Thymus (tissue), 14 donors: ENCODE measurements at places on chromosomes 5 and 9.
A peak's percentile ranks its signal among the peaks of the same experiment; 100 is the strongest.

DNA sequence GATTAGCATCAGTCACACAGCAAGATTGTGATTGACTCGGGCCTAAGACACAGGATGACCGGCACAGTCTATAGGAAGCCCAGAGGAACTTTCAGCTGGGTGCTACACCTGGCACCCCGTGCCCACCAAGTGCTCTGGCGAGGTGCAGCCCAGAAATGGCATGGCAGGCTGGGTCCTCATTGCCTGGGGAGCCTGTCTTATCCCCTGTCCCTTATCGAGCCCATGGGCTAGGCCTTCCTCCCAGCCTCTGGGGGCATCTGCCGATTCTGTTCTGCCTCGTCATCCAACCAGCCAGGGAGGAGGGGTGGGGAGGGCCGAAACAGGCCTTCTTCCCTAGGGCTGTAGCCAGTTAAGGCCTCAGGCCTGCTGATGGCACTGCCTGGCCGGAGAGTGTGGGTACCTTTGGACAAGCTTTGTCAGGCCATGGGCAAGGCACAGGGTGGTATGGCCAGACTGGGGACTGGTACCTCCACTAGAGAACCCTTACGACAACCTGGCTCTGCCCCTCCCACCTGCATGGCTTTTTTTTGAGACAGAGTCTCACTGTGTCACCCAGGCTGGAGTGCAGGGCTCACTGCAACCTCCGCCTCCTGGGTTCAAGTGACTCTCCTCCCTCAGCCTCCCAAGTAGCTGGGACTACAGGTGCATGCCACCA, 1.6 kb downstream of the GRK6 start:
- DNase-seq, result no peak

- peak; percentile 21 for DNase-seq
Measured at GRCh38 chr5:128258372-128258771, 174.8 kb downstream of the SLC12A2 start.

DNA sequence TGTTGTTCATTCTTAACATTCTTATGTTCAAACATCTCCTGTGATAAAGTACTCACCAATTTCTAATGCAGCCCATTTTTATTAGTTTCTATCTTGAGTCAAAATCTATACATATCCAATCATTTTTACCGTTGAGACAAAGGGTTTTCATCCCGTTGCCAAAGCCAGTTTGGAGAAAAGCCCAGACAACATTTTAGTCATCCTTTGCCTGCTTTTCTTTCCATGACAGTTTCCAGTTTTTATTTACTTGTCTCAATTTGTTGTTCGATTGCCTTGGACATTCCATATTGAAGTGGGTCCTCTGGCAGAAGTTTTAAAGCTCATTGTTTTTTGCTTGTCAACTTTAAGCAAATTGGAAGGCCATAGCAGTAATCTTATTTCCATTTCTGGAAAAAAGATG, 123.9 kb downstream of the RAB3C start:
- DNase-seq, result no peak

DNA sequence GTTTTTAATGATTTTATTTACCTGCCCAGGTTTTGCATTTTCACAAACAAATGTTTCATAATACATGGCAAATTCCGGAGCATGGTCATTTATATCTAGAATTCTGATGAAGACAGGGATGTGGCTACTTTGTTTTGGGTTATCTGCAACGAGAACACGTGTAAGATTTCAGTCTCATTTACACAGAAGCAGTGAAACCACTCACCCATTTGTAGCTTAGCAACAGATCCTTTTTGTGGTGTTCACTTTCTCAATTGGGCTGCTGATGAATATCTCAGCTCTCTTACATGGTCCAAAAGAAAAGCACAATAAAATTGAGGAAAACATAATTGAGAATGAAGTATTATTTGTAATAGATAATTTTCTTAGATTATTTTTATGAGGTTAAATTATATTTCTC, 148.6 kb downstream of the CDH9 start:
- no peak for DNase-seq

- DNase-seq, result no peak
Measured at GRCh38 chr9:68747043-68747533, 42.0 kb downstream of the PIP5K1B start.

DNA sequence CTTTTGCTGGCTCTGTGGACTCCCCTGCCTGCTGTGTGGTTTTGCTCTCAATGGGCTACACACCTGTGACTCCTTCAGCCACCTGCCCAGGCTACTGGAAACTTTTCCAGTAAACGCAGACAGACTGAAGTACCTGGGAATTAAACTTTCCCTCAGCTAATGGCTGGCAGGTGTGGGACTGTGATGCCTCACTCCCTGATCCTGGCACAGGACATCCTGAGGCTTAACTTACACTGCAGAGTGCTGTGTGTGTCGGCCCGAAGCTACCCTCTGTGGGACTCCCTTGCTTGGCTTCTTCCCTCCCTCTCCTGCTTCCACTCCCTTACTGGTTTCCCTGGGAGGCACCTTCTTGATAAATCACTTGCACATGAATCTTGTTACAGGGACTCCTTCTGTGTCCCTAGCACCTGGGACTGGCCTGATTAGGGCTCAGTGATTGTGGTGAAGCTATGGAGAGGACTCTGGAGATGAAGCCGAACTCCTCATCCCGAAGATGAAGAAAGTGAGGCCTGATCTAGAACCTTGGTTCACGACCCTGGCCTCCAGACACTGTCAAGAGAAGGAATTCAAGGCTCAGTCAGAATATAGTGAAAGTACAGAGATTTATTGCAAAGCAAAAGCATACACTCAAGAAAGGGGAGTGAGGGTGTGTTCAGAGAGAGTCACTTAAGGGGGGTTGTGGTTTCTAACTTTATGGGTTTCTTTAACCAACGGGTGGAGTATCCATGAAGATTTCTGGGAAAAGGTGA, 113.4 kb upstream of the ALDH1B1 start:
- no peak for DNase-seq

GRCh38 chr9:95820074-95820473, 55.4 kb upstream of the ERCC6L2 start:
- no peak for DNase-seq

GRCh38 chr5:34611464-34612415, 44.4 kb upstream of the RAI14 start:
- no peak for DNase-seq

DNA sequence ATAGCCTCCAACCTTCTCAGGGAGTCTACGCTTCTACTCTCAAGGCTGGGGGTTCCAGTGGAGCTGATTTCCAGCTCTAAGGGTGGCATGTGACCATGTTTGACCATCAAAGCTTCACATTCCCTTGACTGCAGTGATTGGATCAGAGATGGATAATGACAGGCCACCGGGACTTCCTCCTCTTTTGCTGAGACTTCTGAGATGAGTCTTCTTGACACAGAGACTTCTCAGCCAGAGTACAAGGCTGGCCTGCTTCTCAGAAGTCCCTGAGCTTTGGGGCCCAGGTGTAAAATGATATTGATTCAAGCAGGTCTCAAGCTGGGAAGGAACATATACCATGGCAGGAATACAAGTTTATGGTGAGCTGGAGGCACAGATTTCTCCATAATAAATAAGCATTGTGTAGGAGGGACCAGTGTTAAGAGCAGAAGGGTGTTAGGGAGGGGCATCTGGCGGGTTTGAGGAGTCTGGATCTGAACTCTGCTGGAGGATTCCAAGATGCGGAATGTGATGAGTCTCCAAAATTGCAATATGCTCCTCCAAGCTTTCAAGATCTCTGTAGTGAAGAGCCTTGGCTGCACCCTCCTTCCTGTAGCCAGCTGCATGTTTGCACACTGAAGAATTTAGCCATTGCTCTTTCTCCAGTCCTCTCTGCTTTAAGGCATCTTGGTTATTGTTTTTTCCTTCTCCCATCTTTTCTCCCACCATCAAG, 41.7 kb upstream of the HSD17B4 start:
- DNase-seq, result no peak

GRCh38 chr5:128279345-128279744, 195.8 kb downstream of the SLC12A2 start:
- no peak for DNase-seq

GRCh38 chr5:7094626-7095025, 301.3 kb upstream of the ADCY2 start:
- peak; percentile 5 for DNase-seq

- no peak for DNase-seq
Measured at GRCh38 chr9:69168709-69169217, 5.3 kb upstream of the TJP2 start.

- DNase-seq, result no peak
Measured at GRCh38 chr5:143496943-143497342, 93.5 kb upstream of the NR3C1 start.

DNA sequence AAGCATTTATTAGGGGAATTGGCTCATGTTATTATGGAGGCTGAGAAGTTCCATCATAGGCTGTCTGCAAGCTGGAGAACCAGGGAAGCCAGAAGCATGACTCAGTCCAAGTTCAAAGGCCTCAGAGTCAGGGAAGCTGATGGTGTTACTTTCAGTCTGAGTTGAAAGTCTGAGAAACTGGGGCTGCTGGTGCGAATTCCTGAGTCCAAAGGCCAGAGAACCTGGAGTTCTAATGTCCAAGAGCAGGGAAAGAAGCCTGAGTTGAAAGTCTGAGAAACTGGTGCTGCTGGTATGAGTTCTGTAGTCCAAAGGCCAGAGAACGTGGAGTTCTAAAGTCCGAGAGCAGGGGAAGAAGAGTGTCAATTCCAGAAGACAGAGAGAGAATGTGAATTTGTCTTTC, 641.1 kb downstream of the ISL1 start:
- DNase-seq, result no peak

GRCh38 chr9:119838210-119838609, 469.0 kb upstream of the BRINP1 start:
- DNase-seq, result no peak

- DNase-seq, result no peak
Measured at GRCh38 chr5:52605317-52606313, 182.1 kb upstream of the ITGA1 start.

GRCh38 chr5:113161806-113162205, 185.2 kb downstream of the DCP2 start:
- DNase-seq, result no peak

DNA sequence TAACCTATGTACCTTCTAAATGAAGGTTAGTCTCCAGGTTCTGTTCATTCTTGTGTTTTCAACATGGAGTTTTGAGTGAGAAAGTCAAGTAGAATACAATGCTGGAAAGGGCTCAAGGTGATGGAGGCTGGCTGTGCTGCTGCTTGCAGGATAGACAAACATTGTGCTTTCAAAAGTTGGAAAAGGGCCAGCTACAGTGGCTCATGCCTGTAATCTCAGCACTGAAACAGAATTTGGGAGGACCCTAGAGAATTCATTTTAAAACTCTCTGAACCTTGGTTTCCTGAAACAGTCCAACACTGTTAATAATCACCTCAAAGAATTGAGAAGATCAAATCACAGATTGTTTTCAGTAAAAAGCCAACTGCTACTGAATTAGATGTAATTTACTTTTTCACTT, 15.4 kb upstream of the IARS1 start:
- DNase-seq, result no peak

DNA sequence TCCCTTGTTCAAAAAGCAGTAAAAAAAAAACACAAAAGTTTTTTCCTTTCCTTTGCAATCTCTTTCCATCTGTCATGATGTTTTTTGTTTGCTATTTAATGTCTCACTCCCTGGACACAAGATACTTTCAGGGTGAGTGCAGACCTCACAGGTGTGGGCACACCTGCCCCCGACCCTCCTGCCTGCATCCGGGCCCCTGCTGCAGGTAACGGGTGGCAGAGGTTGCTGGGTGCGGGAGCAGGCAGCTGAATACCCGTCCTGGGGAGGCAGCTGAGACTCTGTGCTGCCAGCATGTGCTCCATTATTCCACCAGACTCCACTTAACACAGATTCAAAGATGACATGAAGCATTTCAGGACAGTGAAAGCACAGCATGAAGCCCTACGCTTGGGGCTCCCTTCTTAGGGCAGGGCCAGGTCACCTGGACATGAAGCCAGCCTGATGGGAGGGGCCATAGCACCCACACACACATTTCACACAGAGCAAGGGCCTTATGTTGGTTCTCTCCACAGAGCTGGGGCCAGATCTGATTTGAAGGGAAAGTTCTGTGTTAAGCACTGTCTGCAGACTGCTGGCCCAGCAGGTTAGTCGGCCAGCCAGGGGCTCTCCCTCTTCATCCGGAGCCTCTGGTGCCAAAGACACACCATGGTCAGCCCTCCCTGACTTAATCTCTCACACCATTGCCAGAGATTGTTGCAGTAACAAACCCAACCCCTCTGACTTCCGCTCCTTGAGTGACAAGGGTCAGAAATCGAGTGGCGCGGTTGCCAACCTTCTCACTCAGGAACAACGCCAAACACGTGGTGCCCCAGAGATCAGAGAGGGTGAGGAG, 13.0 kb downstream of the NEK6 start:
- no peak for DNase-seq

GRCh38 chr5:61731267-61731945, 399.3 kb downstream of the ZSWIM6 start:
- DNase-seq, result no peak

GRCh38 chr9:89999176-89999533, 394.3 kb downstream of the GADD45G start:
- no peak for DNase-seq

GRCh38 chr5:65125591-65126541, 355.9 kb downstream of the ADAMTS6 start:
- DNase-seq, result no peak

GRCh38 chr9:6873857-6874256, 116.1 kb downstream of the KDM4C start:
- DNase-seq, result no peak

DNA sequence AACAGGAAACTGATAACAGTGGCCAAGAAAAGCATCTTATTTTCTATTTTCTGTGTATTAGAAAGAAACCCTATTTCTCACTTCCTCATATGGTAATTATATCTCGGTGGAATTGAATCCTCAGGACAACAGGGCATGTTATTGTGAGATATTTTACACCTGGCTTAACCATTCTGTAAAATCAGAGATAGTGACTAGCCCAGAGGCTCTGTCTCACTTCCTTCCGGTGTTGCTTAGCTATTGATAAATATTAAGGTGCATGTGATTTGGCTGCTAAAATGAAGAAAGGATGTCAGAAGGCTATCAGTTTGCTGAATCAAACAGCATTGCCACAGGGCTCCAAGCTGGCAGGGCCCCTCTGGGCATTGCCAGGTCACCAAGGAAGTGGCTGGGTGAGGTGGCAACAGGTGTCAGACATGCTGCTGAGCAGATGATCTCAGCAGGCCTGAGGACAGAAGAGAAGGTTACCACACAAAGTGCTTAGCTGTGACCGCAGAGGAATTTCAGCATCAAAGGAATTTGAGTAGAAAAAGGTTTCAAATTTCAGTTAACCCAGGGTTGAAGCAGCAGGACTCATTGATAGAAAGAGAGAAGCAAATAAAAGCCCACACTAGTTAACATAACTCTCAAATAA, 330.7 kb downstream of the PDE4D start:
- DNase-seq, result no peak

- DNase-seq, result no peak
Measured at GRCh38 chr5:76771705-76772405, 47.0 kb upstream of the F2RL1 start.

- DNase-seq, result no peak
Measured at GRCh38 chr9:83281306-83282255, 218.6 kb upstream of the RASEF start.
